ENCODE measurements at places on chromosomes 1 and 21.
A peak's percentile ranks its signal among the peaks of the same experiment; 100 is the strongest.

- peak; percentile 27 for DNase-seq
Measured at GRCh38 chr1:19169642-19170041, 40.4 kb downstream of the UBR4 start.

GRCh38 chr1:202589190-202589930, 120.9 kb downstream of the SYT2 start:
- no peak for DNase-seq

DNA sequence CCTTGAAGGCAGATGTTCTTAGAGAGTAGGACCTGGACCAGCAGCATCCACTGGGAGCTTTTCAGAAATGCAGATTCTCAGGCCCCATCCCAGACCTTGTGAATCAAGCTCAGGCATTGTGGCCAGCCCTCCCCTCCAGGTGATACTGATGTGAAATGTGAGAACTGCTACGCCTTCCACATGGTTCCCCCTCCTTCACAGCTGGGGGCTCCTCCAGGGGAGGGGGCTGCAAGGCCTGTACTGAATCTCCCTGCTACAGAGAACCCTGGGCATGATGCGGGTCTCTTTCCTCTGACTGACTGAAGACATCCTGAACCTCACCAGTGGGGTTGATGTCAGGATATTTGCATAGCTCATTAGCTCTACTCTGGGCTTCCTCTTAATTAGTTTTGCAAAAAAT, 141.8 kb upstream of the CSF3R start:
- DNase-seq = no peak

DNA sequence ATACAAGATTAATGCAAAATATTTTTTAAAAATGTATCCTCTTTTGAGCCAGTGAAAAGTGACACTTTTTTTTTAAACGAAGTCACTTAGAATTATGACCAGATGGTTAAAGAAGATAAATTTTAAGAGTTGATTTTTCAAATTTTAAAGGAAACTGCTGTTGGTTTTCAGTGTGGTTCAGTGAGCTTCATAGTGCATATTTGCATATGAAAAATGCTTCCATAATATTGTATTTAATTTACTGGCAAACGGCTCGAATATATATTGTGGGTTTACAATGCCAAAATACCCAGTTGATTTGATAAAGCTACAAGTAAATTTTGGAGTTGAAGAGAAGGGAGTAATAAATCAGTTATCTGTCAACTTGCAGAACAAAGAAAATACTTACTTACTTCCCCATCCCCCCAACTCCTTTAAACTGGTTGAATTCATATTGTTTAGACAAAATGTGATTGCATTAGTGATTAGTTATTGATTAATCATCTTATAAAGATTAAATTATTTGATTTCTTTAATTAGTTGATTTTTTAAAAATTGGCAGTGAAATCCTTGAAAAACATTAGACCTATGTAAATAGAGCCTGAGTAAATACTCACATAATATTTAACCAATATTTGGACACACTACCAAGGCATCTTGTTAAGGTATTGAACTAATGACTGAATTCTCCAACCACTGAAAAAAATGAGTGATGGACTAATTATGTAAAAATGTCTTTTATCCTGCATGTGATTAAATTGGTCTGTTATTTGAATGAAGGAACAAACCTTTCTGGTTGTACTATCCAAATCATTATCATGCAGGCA, 122.8 kb upstream of the APP start:
- DNase-seq = no peak

GRCh38 chr1:226633541-226634165, 85.1 kb downstream of the STUM start:
- no peak for DNase-seq

DNA sequence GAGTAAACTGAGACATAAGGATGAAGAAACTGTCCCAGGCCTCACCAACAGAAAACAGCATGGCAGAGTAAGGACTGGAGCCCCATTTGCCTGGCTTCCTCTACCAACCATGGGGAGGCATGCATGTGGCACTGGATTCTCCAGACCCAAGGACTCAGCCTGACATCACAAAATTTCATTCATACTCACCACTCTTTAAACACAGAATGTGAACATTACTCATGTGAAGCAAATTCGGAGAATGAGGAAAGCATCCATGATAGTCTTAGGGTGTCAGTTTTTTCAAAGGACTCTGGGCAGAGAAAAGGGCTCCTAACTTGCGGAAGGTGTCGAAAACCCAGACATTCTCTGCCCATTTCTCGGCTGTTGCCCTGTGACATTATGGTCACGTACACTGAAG, 83.9 kb downstream of the PCNX2 start:
- DNase-seq = no peak

DNA sequence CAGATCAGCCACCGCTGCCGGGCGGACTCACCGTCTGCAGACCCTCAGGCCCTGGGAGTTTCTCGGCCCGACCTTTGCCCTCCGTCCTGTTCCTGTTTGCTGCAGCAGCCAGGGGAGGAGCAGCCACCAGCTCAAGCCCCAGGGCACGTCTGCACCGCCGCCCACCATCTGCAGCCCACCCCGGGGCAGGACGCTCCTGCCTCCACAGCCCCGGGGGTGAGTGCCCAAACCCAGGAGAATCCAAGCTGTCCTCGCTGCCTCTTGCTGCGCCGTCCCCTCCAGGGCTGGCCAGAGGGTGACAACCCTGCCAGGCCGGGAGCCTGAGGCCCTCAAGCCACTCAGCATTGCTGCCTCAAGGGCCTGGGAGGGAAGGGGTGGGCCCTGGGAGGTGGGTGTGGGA, 1.2 kb upstream of the SLC25A34 start:
- no peak for DNase-seq

DNA sequence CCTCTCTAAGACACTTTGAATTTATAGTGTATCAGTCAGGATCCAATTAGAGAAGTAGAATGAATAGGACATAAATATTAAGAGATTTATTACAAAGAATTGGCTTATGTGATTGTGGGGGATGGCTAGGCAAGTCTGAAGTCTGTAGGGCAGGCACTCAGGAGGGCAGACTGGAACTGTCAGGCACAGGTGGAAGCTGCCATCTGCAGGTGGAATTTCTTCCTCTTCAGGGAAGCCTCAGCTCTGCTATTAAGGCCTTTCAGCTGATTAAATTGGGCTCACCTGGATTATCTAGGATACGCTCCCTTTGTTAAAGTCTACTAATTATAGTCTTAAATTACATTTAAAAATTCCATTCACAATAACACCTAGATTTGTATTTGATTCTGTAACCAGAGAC, 92.0 kb upstream of the HAO2 start:
- no peak for DNase-seq

GRCh38 chr1:117017062-117017461, 15.5 kb downstream of the CD101 start:
- DNase-seq = no peak

DNA sequence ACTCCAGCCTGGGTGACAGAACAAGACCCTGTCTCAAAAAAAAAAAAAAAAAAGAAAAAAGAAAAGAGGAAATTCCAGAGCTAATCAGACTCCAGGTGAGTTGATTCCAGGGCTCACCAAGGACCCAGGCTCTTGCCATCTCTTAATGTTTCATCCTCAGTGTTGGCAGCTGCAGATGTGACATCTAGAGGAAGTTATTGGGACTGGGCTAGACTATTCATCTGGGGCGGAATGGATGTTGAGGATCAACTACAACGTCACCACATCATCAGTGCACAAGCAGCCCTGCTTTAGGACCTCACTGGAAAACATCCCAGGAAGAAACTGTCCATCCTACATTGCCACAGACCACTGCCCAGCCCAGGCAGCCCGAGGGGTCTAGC, 28.6 kb upstream of the PARP1 start:
- DNase-seq = no peak

DNA sequence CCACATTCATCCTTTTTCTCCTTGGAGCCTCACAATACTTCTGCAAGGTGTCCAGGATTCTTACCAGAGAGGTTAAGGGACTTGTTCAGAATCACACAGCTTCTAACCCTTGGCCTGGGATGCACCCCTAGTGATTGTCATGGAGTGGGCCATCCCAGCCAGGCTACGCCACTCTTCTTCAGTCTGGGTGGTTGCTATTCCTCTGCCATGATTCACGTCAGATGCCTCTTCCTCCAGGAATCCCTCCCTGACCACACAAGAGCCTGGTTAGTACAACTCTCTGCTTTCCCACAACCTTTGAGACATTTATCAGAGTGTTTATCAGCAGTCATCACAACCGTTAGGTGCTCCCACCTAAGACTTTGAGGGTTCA, 121.8 kb downstream of the EPHB2 start:
- no peak for DNase-seq

DNA sequence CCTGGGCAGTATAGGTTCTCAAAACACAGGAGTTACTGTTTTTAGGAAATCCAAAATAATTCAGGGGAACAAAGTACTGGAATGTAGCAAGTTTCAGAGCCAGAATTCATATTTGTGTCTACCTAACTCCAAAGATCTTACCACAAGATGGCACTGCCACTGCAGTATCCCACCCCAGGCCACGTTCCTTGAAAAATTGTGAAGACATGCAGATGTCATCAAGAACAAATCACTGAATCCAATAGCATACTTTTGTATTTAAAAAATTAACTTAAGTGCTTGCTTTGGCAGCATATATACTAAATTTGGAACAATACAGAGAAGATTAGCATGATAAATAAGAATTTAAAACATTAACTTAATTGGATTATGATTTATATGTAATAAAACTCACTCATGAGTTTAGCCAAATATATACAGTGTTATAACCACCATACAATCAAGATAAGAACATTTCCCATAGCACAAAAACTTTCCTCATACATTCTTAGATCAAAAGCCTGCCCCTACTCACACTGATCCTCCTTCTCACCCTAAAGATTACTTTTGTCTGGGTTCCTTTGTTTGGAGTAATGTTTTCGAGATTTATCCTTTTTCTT, 209.9 kb downstream of the FAF1 start:
- DNase-seq = no peak
